Fibroblast of pulmonary artery (primary cell): ENCODE measurements at places on chromosomes 7 and 10.

- DNase-seq, result no peak
Observed at GRCh38 chr7:106384373-106384772, 99.6 kb upstream of the NAMPT start.

- peak; percentile 84 for DNase-seq
Observed at GRCh38 chr7:40199076-40199802, 64.4 kb downstream of the SUGCT start.

DNA sequence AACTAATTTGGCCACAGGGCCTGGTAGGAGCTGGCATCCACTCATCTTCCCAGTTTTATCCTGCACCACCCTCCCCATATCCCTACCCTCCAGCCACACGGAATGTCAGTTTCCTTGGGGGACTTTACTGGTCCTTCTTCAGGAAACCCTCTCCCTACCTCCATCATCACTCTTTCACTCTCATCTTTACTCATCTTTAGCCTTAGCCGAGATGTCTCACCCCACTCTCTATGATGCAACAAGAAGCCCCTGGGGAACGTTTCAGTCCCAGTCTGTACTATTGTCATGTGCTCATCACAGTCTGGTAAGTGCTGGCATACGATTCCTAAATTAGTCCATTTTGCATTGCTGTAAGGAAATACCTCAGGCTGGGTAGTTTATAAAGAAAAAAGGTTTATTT is 34.9 kb upstream of the TMEM248 start:
- DNase-seq, result no peak

- no peak for DNase-seq
Observed at GRCh38 chr7:34373940-34374339, 284.1 kb upstream of the NPSR1 start.

DNA sequence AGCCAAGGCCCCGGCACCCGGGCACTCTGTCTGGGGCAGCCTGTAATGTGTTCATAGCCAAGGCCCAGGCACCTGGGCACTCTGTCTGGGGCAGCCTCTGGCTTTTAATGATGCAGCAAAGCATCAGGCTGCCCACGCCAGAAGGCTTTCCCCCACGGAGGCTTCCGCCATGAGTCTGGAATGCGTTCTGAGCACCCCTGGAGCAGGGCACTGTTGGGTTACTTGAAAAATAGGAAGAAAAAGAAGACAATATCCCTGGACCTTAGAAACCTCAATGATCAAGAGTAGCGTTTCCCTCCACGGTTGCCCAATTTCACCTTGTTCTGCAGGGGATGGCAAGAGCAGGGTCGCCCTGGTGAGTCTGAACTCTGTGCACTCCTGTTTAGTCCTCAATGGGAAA is 565.0 kb downstream of the PTPRN2 start:
- no peak for DNase-seq

DNA sequence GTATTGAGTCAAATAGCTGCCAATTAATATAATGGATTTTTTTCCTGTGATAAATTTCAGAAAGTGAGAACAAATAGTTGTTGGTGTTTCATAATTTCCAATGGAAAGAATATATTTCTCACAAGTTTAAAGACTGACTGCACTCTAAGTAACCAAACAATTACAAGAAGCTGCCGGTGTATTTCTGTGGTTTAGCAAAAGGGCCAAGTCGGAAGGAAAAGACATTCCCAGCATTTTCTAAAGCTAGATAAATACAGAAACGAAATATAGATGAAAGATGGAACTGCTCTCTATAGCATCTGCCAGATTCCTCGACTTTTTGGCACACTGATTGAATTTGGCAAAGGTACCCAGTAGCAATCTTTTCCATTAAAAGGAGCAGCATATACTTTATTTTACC is 92.7 kb upstream of the MKX start:
- no peak for DNase-seq

GRCh38 chr10:48279081-48279751 is 4.7 kb upstream of the FRMPD2 start:
- no peak for DNase-seq

GRCh38 chr10:93440591-93441091 is 41.5 kb downstream of the MYOF start:
- DNase-seq, result no peak

GRCh38 chr10:47244560-47245500 is 55.2 kb upstream of the GDF10 start:
- DNase-seq, result no peak

- DNase-seq, result no peak
Observed at GRCh38 chr10:15783941-15784636, 64.4 kb upstream of the ITGA8 start.

- DNase-seq, result no peak
Observed at GRCh38 chr10:27500096-27500495, 4.0 kb upstream of the RAB18 start.

- DNase-seq, result no peak
Observed at GRCh38 chr7:110877016-110877415, 213.9 kb upstream of the LRRN3 start.

DNA sequence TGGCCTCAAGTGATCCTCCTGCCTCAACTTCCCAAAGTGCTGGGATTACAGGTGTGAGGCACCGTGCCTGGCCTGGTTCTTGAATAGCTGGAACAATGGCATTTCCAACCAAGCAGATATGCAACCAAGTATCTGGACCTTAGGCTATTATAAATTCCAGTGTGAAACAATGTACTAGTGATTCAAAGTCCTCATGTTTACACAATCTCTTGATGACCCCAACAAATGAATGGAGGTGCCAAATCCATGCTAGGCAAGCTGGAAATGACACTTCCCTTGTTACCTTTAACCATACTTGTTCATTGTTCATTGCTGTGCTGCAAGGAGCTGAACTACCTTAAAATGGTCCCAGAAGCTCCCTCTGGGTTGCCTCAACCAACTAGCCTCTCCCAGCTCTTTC is 282.2 kb upstream of the KLF14 start:
- DNase-seq, result no peak

DNA sequence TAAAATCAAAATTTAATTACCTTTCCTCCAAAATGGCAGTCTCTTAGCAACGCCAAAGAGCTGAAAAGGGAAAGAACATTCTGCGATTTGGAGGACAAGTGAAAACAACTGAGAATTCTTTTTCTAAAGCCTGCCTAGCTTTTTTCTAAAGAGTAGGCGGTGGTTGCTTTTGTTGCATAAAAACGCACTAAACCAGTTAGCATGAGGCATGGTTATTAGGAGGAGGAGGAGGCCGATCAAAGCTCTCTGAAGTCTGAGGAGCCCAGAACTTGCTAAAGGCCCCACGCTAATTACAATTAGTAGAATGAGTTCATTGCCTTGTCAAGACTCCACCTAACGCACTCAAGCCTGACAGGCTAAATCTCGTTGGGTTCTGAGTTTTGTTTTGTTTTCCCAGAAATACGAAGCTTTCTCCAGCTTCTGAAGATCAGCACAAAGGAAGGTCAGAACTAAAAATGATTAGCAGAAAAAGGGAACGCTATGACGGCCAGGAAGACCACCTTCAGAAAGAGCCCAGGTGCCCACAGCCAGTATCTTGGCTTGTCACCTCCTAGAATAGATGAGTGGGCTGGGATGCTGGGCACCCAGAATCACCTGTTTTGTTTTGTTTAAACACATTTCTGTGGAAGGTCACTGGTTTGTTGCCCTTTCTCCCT is 72.0 kb downstream of the FGFR2 start:
- DNase-seq, result no peak

DNA sequence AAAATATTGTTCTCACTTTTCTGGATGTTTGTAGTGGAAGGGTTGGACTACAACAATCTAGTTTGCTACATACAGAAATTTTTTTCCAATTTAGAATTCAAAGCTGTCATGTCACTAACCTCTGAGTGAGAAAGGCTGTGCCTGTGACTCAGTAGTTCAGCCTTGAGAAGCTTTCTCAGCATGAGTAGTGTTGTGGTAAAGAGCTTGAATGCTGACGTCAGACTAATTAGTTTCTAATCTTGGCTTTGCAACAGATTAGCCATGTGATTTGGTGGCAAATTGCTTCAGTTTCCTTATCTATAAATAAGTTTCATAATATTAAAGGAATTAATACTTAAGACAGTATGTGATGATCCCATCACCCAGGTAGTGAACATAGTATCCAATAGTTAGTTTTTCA is 83.8 kb downstream of the ABCA13 start:
- peak; percentile 39 for DNase-seq

- DNase-seq, result no peak
Observed at GRCh38 chr7:119712886-119713462, 560.0 kb upstream of the KCND2 start.

GRCh38 chr10:68224810-68225209 is 7.1 kb downstream of the ATOH7 start:
- peak; percentile 23 for DNase-seq

DNA sequence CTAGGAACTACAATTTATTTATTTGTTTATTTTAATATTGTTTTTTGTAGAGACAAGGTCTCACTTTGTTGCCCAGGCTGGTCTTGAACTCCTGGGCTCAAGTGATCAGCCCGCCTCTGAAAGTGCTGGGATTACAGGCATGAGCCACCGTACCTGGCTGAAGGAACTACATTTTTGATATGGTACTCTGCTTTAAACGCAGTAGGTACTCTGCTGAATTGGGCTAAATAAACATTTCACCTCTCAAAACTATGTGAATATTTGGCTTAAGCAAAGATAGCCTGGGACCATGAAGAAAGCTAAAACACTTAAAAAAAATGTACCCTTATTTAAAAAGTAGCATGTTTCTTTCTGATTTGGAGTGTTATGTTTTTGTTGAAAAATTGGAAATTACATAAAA is 138.2 kb downstream of the ADK start:
- DNase-seq, result no peak

- DNase-seq, result no peak
Observed at GRCh38 chr7:67825356-67825755, 828.7 kb downstream of the TYW1 start.

DNA sequence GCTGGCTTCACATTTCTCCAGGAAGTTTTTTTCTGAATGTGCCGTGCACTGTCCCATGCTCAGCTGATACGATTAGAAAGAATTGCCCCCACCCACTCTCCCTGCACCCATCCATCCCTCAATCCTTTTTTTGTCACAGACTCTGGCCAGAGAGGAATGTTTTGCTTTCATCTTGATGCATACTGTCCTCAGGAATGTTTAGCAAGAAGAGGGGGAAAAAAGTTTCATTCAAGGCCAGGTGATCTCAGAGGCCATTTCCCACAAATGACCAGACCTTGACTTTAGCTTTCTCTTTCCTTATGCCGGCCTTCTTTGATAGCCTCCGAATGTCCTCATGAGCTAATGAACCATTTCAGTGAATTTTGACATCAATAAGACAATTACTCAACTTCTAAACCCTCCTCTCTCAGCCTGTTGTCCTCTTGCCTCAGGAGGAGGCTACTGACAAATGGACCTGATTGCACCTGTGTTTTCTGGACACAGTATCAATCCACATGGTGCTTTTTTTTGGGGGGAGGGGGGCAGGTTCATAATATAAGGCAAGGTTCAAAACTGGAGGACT is 105.0 kb upstream of the KLF6 start:
- DNase-seq, result peak; percentile 80

DNA sequence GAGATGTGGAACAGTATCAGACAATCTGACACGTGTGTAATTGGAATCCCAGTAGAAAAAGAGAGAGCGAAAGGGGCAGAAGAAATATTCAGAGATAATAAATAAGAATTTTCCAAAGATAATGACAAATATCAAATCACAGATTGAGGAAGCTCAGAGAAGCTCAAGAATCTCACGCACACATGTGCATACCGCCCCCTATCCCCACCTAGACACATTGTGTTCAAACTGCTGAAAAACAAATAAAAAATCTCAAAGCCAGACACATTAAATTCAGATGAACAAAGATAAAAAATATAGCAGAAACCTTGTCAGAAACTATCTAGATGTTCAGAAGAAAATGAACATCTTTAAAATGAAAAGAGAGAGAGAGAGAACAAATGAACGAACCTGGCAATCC is 17.2 kb downstream of the SFR1 start:
- peak; percentile 17 for DNase-seq

DNA sequence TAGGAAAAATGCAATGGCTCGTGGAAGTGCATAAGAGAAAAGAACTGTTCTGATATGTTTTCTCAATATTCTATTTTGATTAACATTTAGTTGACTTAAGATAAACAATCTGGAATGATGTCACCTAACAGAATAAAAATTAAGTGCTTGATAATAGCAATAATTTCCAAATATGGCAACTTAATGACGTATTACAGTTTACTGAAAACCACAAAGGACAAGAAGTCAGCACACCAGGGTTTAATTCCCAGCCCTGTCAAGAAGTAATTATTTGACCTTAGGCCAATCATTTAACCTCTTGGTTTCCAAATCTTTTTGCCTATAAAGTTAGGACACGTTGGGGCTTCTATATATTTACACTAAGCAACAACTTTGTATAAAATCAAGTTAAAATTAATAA is 95.7 kb downstream of the CABCOCO1 start:
- peak; percentile 38 for DNase-seq

DNA sequence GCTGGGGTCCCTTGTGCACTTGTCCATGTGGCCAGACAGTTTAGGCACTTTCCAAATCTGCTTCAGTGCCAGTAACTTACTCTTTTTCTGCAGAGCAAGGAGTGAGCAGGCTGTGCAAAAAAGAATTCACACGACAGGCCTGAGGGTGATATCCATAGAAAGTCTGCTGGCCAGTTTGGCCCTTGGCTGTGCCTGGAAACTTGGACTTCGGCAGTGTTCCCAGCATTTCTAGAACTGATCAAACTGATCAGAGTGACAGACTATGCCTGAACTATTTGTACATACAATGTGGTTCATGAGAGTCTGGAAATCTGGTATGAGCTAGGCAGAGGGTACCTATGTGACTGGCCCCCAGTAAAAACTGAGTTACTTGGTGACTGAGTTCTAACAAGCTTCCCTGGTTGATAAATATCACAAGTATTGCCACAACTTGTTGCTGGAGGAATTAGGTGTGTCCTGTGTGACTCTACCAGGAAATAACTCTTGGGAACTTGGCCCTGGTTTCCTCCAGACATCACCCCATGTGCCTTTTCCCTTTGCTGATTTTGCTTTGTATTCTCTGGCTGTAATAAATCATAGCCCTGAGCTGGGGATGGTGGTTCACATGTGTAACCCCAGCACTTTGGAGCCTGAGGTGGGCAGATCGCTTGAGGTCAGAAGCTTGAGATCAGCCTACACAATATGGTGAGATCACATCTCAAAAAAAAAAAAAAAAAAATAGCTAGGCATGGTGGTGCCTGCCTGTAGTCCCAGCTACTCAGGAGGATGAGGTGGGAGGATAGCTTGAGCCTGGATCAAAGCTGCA is 3.3 kb upstream of the DENND10 start:
- peak; percentile 42 for DNase-seq

DNA sequence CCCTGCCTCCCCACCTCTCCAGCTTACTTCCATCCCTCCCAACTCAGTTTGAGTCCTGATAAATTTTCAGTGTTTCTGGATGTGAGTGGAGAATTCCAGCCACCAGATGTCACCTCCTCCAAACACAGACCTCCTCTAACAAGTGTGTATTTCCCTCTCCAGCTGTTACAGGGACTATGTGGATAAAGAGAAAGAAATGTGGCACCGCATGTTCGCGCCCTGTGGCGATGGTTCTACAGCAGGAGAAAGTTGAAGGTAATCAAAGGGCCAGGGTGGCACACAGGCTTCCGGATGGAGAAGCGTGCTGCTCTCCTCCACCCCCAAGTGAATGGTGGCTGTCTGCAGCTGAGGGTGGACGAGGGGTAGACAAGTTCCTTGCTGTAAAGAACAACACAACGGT is 14.7 kb downstream of the FKBP6 start:
- peak; percentile 78 for DNase-seq

GRCh38 chr7:87199241-87199640 is 20.3 kb downstream of the TMEM243 start:
- no peak for DNase-seq

- DNase-seq, result peak; percentile 29
Observed at GRCh38 chr10:82981137-82981723, 1106.2 kb downstream of the NRG3 start.
